ENCODE measurements at places on chromosomes 3 and 15. TPM values are rescaled to one million over a fixed set of nuclear protein-coding genes. Genes with fewer than 3 reads are reported as not detected.
A peak's percentile ranks its signal among the peaks of the same experiment; 100 is the strongest.

GRCh38 chr15:98405013-98405412 lies 243.3 kb upstream of the IGF1R start:
- H3K4me1 ChIP-seq, result peaks cover 4% of the 10 kb centered on the region

DNA sequence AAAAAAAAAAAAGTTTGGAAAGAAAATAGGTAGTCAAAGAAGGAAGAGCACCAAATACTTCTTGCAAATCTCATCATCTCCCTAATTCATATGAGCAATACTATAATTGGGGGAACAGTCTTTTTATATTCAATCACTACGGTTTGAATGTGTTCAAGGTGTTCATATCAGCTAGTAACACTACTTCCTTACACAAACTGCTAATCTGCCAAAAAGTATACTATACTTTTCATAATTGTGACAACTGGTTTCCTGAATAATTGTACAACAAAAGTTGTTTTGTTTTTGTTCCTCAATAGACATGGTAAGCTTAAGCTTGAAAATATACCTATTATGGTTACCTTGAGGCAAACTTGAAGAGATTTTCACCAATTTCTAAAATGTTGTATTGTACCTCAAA lies 12.1 kb downstream of the SETD2 start:
- DNase-seq, result no peak
- no peaks in the 10 kb centered on the region for H3K27me3 ChIP-seq
- H3K27ac ChIP-seq, result no peak overlapping the region
- no peaks in the 10 kb centered on the region for H3K36me3 ChIP-seq
- no peaks in the 10 kb centered on the region for H3K4me1 ChIP-seq
- H3K4me3 ChIP-seq, result no peak overlapping the region

DNA sequence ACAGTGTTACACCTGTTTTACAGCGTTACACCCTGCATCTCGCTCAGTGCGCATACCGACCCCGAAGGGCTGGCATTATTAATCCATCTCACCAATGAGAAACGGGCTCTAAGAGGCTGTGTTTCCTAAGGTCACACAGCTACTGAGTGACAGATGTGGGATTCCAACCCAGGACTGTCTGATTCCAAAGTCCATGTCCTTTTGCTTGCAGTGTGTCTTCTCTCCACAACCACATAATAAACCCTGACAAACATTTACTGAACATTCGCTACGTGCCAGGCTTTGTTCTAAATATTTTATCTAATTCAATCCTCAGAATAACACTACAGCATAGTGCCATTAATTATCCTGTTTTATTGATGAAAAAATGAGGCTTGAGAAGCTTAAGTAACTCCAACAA lies 79.1 kb downstream of the RAB11A start:
- no peaks in the 10 kb centered on the region for H3K36me3 ChIP-seq
- no peaks in the 10 kb centered on the region for H3K4me1 ChIP-seq
- DNase-seq, result no peak
- no peak overlapping the region for H3K4me3 ChIP-seq

- no peaks in the 10 kb centered on the region for H3K27me3 ChIP-seq
- no peak overlapping the region for H3K27ac ChIP-seq
- no peak for DNase-seq
- no peaks in the 10 kb centered on the region for H3K36me3 ChIP-seq
- no peaks in the 10 kb centered on the region for H3K4me1 ChIP-seq
Observed at GRCh38 chr3:108037770-108038169, 53.1 kb downstream of the CD47 start.

The TMC3 gene
- 1.6 TPM for total RNA-seq

GRCh38 chr15:26721232-26721967 lies 51.5 kb downstream of the GABRB3 start:
- H3K36me3 ChIP-seq, result no peaks in the 10 kb centered on the region
- no peak overlapping the region for H3K4me3 ChIP-seq
- no peak overlapping the region for H3K27ac ChIP-seq
- no peaks in the 10 kb centered on the region for H3K4me1 ChIP-seq
- no peak for DNase-seq

- no peaks in the 10 kb centered on the region for H3K27me3 ChIP-seq
- H3K4me3 ChIP-seq, result no peak overlapping the region
- no peak overlapping the region for H3K27ac ChIP-seq
- no peak for DNase-seq
- H3K36me3 ChIP-seq, result no peaks in the 10 kb centered on the region
Observed at GRCh38 chr3:26591926-26592325, 30.6 kb upstream of the LRRC3B start.

GRCh38 chr3:125168711-125169393 lies 43.7 kb downstream of the SLC12A8 start:
- no peak overlapping the region for H3K4me3 ChIP-seq
- H3K36me3 ChIP-seq, result no peaks in the 10 kb centered on the region
- no peak overlapping the region for H3K27ac ChIP-seq
- no peak for DNase-seq

GRCh38 chr15:63330926-63331325 lies 50.7 kb downstream of the CA12 start:
- no peak overlapping the region for H3K27ac ChIP-seq
- H3K4me3 ChIP-seq, result no peak overlapping the region
- H3K4me1 ChIP-seq, result no peaks in the 10 kb centered on the region
- no peaks in the 10 kb centered on the region for H3K36me3 ChIP-seq

The LMLN gene
- 3.9 TPM for total RNA-seq

The ZIC1 gene
- 2.0 TPM for total RNA-seq

GRCh38 chr15:82531496-82532382 lies 8.5 kb downstream of the RPS17 start:
- H3K36me3 ChIP-seq, result no peaks in the 10 kb centered on the region
- H3K27ac ChIP-seq, result no peak overlapping the region
- peak; percentile 14 for DNase-seq
- no peaks in the 10 kb centered on the region for H3K27me3 ChIP-seq
- H3K4me3 ChIP-seq, result no peak overlapping the region

- H3K27me3 ChIP-seq, result no peaks in the 10 kb centered on the region
- no peaks in the 10 kb centered on the region for H3K4me1 ChIP-seq
- no peak overlapping the region for H3K4me3 ChIP-seq
- no peaks in the 10 kb centered on the region for H3K36me3 ChIP-seq
- no peak overlapping the region for H3K27ac ChIP-seq
Observed at GRCh38 chr15:26028086-26028740, 165.1 kb upstream of the ATP10A start.

- no peak overlapping the region for H3K4me3 ChIP-seq
- H3K4me1 ChIP-seq, result no peaks in the 10 kb centered on the region
- no peaks in the 10 kb centered on the region for H3K27me3 ChIP-seq
- DNase-seq, result no peak
Observed at GRCh38 chr15:91787198-91787597, 66.3 kb upstream of the SLCO3A1 start.

- DNase-seq, result no peak
- H3K4me1 ChIP-seq, result no peaks in the 10 kb centered on the region
- no peak overlapping the region for H3K27ac ChIP-seq
Observed at GRCh38 chr3:32857921-32858320, 40.1 kb downstream of the TRIM71 start.

The CCDC39 gene
- 0.33 TPM for total RNA-seq

All from breast epithelium (tissue), 4 donors.